Esophagus muscularis mucosa (tissue), 4 donors: ENCODE measurements at places on chromosomes 12 and 14. TPM values are rescaled to one million over a fixed set of nuclear protein-coding genes. Genes with fewer than 3 reads are reported as not detected.

DNA sequence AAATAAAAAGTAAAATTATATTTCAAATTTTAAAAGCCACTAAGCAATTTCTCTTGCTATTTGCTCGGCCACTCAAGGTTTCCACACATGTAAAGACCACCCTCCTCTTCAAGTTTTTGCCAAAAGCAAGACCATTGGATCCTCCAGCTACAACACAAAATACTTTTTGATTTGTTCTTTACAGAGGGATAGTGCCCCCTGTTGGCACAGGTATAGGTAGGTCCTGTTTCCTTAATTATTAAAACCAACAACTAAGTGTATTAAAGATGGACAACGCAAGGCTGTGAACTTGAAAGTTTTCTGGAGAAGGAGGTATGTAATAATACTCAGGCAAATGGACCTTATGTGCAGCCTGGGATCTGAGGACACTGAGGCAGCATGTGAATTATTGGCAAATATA is 23.8 kb downstream of the ATP6V1D start:
- H3K27ac ChIP-seq, result no peak overlapping the region
- H3K4me3 ChIP-seq, result no peak overlapping the region
- no peak for DNase-seq
- H3K4me1 ChIP-seq, result no peaks in the 10 kb centered on the region
- H3K36me3 ChIP-seq, result peaks cover 94% of the 10 kb centered on the region

GRCh38 chr12:97276661-97277429 is 185.8 kb upstream of the RMST start:
- H3K27ac ChIP-seq, result no peak overlapping the region
- peak; percentile 57 for DNase-seq
- peaks cover 18% of the 10 kb centered on the region for H3K4me1 ChIP-seq
- no peak overlapping the region for H3K4me3 ChIP-seq

GRCh38 chr12:64522316-64522715 is 70.4 kb downstream of the TBK1 start:
- H3K36me3 ChIP-seq, result no peaks in the 10 kb centered on the region
- no peak overlapping the region for H3K4me3 ChIP-seq
- no peak overlapping the region for H3K27ac ChIP-seq
- no peaks in the 10 kb centered on the region for H3K4me1 ChIP-seq

DNA sequence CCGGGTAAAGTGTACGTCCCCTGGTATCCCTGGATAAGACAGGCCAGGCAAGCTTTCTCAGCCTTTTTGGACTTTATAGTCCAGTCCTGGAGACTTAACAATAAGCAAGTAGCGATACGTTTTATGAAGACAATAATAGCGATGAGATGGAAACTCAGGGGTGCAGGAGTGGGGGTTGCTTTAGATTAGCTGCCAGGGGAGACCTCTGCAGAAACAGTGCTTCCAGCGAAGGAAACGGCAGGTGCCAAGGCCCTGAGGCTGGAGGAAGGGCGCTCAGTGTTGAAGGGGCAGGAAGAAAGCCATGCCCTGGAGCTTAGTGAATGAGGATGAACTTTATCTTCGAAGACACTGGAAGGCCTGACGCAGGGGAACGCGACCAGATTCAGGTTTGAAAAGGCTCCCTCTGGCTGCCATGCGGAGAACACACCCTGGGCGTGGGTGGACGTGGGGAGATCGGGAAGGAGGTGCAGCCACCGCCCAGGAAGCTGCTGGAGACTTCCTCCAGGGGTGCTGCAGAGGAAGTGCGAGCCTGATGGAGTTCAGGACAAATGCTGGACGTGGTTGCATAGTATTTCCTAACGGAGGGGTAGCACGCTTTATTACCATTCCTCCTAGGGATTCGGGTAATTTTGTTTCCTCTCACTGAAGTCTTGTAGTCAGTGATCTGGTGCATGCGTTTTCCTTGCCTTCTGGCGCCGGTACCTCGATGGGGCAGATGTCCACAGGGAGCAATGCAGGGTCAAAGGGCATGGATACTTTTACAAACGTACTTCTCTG is 26.1 kb upstream of the UBC start:
- peaks cover 36% of the 10 kb centered on the region for H3K4me1 ChIP-seq
- H3K27ac ChIP-seq, result peak overlapping the region; percentile 89
- no peaks in the 10 kb centered on the region for H3K27me3 ChIP-seq
- DNase-seq, result peak; percentile 98
- peaks cover 14% of the 10 kb centered on the region for H3K36me3 ChIP-seq
- H3K4me3 ChIP-seq, result peak overlapping the region; percentile 53

DNA sequence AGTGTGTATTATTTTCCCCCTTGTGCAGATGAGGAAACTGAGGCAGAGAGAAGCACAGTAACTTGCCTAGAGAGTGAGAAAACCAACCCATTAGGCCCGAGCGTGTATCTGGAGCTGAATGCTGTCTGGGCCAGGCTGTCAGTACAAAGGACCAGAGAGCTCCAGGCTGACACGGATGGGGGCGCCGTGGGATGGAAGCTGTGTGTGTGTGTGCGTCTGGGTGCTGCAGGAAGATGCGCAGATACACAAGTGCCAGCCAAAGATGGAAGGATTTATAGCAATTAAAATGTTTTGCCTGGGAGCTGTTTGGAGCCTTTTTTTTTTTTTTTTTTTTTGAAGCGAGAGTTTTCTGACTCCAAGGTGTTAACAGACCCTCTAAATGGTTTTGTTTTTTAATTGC is 53.7 kb upstream of the GPATCH2L start:
- H3K27ac ChIP-seq, result no peak overlapping the region
- no peaks in the 10 kb centered on the region for H3K27me3 ChIP-seq
- no peaks in the 10 kb centered on the region for H3K36me3 ChIP-seq

DNA sequence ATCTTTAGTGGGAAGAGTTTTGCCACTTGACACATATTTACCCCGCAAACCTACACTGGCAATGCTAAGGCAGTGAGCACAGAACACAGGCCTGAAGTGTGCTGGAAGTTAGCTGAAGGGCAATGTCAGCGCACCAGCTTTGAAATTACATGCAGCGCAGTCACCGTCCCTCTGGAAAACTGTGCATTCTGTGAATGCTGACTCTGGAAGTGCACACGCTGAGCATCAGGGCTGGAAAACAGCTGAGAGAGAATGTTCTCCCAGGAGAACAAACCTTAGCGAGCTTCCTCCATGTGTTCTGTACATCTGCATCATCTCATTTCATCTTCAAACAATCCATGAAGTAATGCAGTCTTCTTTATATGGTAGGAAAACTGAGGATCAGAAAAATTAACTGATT is 448.2 kb downstream of the NRXN3 start:
- no peak overlapping the region for H3K27ac ChIP-seq
- H3K27me3 ChIP-seq, result no peaks in the 10 kb centered on the region
- H3K4me1 ChIP-seq, result no peaks in the 10 kb centered on the region
- no peaks in the 10 kb centered on the region for H3K36me3 ChIP-seq
- no peak overlapping the region for H3K4me3 ChIP-seq

- no peaks in the 10 kb centered on the region for H3K27me3 ChIP-seq
- no peak for DNase-seq
- no peak overlapping the region for H3K4me3 ChIP-seq
- no peaks in the 10 kb centered on the region for H3K36me3 ChIP-seq
- H3K4me1 ChIP-seq, result no peaks in the 10 kb centered on the region
Measured at GRCh38 chr12:110361216-110361615, 42.3 kb downstream of the ANAPC7 start.

- DNase-seq, result no peak
- H3K36me3 ChIP-seq, result no peaks in the 10 kb centered on the region
- H3K27ac ChIP-seq, result peak overlapping the region; percentile 99
- peaks cover 68% of the 10 kb centered on the region for H3K4me1 ChIP-seq
- peak overlapping the region; percentile 87 for H3K4me3 ChIP-seq
- H3K27me3 ChIP-seq, result no peaks in the 10 kb centered on the region
Measured at GRCh38 chr12:95218150-95219133, 835 bp downstream of the VEZT start.

GRCh38 chr12:75837700-75838099 is 193.9 kb downstream of the PHLDA1 start:
- H3K36me3 ChIP-seq, result no peaks in the 10 kb centered on the region
- H3K4me1 ChIP-seq, result no peaks in the 10 kb centered on the region
- H3K27ac ChIP-seq, result no peak overlapping the region
- no peaks in the 10 kb centered on the region for H3K27me3 ChIP-seq
- no peak for DNase-seq

- H3K27me3 ChIP-seq, result no peaks in the 10 kb centered on the region
- no peak overlapping the region for H3K27ac ChIP-seq
- no peaks in the 10 kb centered on the region for H3K4me1 ChIP-seq
- H3K4me3 ChIP-seq, result no peak overlapping the region
Measured at GRCh38 chr12:98939350-98939749, 294.3 kb downstream of the APAF1 start.

DNA sequence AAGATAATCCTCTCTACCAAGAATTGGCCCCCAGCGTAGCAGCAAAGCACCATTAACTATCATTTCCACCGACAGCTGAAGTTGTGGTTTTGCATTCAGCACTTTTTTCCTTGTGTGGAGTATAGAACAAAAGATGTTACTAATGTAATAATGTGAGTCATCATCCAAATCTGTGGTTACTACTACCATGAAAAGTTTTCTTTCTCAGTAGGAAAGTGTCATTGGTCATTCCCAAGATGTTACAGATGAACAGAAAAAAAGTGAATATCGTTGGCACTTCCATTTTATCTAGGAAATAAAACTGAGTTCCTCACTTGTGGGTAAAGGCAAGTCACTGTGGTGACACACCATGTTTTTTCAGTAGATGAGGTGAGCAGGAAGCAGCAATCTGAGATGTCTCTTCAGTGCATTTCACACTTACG is 30.3 kb upstream of the IFNG start:
- no peaks in the 10 kb centered on the region for H3K27me3 ChIP-seq
- no peak for DNase-seq
- no peaks in the 10 kb centered on the region for H3K4me1 ChIP-seq

GRCh38 chr12:128178966-128179365 is 88.0 kb upstream of the TMEM132C start:
- no peaks in the 10 kb centered on the region for H3K27me3 ChIP-seq
- H3K27ac ChIP-seq, result no peak overlapping the region
- H3K4me1 ChIP-seq, result no peaks in the 10 kb centered on the region
- no peak for DNase-seq

GRCh38 chr14:99073431-99073830 is 198.6 kb downstream of the BCL11B start:
- no peaks in the 10 kb centered on the region for H3K36me3 ChIP-seq
- no peak overlapping the region for H3K27ac ChIP-seq

- no peak for DNase-seq
- peaks cover 6% of the 10 kb centered on the region for H3K36me3 ChIP-seq
- H3K4me3 ChIP-seq, result no peak overlapping the region
- H3K27me3 ChIP-seq, result no peaks in the 10 kb centered on the region
- H3K4me1 ChIP-seq, result no peaks in the 10 kb centered on the region
- no peak overlapping the region for H3K27ac ChIP-seq
Measured at GRCh38 chr12:79615596-79616560, 74.9 kb downstream of the PAWR start.

DNA sequence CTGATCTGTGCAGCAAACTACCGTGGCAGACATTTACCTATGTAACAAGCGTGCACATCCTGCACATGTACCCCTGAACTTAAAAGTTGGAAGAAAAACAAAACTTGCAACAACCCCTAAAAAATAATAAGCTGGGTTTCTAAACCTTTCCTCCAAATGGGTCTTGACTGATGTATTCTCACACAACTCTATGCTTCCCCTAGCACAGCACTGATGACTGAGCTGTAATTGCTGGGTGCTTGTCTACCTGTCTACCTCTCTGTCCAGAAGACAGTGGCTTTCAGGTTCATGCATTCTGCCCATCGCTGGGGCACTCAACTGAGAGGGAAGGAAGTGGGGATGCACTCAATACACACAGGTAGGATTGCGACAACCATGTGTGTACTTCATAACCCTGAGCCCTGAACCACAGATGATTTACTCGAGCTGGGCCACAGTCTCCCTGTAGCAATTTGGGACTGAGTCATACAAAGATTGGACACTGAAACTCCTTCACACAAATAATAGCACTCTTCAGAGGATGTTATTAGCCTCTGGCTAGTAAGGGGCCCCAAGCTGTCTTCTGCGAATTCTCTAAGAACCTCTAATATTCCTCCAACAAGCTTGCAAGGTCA is 44.8 kb upstream of the TMPO start:
- no peak for DNase-seq
- no peaks in the 10 kb centered on the region for H3K36me3 ChIP-seq
- peaks cover 18% of the 10 kb centered on the region for H3K4me1 ChIP-seq
- H3K27me3 ChIP-seq, result no peaks in the 10 kb centered on the region
- H3K27ac ChIP-seq, result no peak overlapping the region

- no peak overlapping the region for H3K4me3 ChIP-seq
- no peak overlapping the region for H3K27ac ChIP-seq
- no peak for DNase-seq
- H3K27me3 ChIP-seq, result no peaks in the 10 kb centered on the region
- peaks cover 4% of the 10 kb centered on the region for H3K4me1 ChIP-seq
Measured at GRCh38 chr12:94010307-94010706, 138.1 kb upstream of the PLXNC1 start.

GRCh38 chr14:52119030-52119429 is 50.2 kb upstream of the NID2 start:
- no peak for DNase-seq
- no peaks in the 10 kb centered on the region for H3K27me3 ChIP-seq
- peak overlapping the region; percentile 35 for H3K27ac ChIP-seq
- H3K4me3 ChIP-seq, result no peak overlapping the region
- no peaks in the 10 kb centered on the region for H3K36me3 ChIP-seq
- no peaks in the 10 kb centered on the region for H3K4me1 ChIP-seq

DNA sequence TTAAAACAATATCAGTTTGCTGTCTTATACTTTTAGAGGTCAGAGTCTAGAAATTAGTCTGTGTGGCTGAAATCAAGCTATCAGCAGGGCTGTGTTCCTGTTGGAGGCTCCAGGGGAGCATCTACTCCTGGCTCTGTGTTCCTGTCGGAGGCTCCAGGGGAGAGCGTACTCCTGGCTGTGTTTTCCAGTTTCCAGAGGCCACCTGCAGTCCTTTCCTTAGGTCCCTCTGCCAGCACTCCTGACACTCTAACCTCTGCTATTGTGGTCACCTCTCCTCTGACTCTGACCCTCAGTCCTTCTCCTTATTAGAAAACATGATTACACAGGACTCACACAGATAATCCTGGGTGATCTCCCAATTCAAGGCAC is 1140.7 kb upstream of the TMEM132C start:
- H3K4me3 ChIP-seq, result no peak overlapping the region
- H3K4me1 ChIP-seq, result no peaks in the 10 kb centered on the region
- no peak for DNase-seq
- no peaks in the 10 kb centered on the region for H3K36me3 ChIP-seq
- H3K27ac ChIP-seq, result no peak overlapping the region

The RASSF9 gene
- total RNA-seq, result 1.2 TPM

The PSME2 gene
- total RNA-seq, result 41.7 TPM

The CBLN3 gene
- total RNA-seq, result 2.0 TPM

The OR11H7 gene
- total RNA-seq, result not detected

The RAD9B gene
- 0.98 TPM for total RNA-seq

The PIANP gene
- 0.50 TPM for total RNA-seq

The GLS2 gene
- not detected for total RNA-seq

The CLEC2D gene
- 3.4 TPM for total RNA-seq

The LALBA gene
- total RNA-seq, result not detected

The ADSS1 gene
- total RNA-seq, result 7.9 TPM

The PAPOLA gene
- 155 TPM for total RNA-seq
